ENCODE measurements at places on chromosomes 2 and 18.

DNA sequence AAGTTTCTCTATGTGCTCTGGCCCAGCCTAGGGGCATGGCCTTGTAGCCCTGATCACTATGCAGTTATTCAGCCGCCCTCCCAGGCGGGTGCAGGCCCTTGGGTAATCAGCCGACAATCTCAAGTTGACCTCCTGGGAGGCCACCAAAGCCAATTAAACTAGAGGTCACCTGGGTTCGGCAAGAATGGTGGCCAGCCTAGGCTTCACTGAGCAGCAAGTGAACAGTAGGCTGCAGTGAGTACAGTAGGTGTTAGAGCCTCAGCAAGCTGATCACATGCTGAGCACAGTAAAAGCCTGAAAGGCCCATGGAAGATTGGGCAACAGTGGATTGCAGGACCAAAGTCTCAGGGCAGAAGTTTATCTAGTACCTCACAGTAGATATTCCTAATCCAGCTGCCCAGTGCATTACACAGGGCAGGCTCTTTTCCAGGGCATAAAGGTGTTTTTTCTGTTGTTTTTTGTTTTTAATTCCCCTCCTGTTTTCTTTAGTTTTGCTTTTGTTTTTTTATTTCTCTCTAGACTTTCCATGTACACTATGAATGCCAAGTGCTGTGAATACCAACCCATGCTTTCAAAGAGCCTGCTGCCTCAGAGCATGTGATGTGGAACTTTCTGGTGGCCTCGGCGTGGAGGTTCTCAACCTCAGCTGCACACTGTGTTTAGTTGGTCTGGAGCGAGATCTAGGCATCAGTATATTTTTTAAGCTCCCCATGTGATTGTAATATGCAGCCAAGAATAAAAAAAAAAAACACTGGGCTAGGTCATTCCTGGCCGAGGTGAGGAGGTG is 55.9 kb upstream of the ATL2 start:
- DNase-seq, result peak; percentile 35

GRCh38 chr2:99425022-99425421 is 64.8 kb downstream of the REV1 start:
- no peak for DNase-seq

GRCh38 chr2:234331566-234331965 is 165.3 kb downstream of the ARL4C start:
- no peak for DNase-seq

DNA sequence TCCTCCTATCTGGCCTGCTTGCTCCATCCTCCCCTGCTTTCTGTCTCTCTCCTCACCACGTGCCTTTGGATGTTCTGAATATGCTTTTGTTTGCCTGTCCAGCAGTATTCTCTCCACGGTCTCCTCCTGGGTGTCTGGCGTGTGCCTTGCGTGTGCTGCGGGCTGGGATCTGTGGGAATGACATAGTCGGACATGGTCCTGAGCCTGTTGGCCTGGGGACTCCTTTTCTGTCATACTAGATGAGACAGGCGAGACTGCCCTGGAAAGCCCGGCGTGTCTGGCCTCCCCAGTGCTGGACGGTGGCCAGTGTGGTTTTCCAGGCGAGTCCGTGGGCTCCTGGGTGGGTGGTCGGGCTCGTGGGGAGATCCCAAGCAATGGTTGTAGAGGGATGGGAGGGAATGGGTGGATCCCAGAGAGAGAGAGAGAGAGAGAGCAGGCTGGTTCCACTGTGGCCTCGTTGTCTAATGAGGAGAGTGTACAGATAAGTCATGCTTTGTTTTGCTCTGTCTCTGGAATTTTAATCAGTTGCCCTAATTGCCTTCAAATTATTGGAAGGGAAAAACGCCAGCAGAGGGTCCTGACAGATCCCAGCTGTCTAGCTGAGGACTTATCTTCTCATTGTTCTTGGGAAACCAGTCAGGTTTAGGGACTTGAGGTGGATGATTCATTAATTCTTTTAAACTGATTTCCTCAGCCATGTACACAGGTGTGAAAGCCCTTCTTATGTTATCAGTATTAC is 58.3 kb downstream of the HPCAL1 start:
- no peak for DNase-seq

DNA sequence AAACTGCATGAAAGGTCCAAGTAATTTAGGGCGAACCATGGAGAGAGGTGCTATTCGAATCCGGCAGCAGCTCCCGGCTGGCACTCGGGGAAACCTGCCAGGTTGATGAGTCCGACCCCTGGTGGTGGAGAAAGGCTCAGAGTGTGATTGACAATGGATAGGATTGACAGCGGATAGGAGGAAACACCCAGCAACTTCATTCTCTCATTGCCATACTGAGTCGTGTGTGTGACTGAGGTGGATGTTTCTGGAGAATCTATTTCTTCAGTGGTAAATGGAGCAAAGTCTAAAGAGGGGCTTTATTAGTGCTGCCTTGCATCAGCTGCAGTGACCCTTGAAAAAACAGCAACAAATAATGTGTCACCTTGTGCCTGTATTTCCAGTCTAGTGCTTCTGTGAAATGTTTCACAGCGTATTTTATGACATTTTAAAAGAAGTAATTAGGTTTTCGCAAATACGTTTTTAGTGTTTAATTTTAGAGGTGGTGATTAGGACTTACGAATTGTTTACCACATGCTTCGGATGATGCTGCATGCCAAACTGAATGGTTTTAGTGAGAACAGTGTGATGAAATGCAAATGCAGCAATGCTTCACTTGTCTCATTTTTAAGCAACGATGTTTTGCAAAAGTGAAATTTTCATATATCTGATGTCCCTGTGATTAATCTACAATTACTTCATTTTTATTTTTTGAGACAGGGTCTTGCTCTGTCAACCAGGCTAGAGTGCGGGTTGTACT is 102.0 kb downstream of the DCDC2C start:
- no peak for DNase-seq

GRCh38 chr18:76391038-76391437 is 104.0 kb downstream of the ZNF516 start:
- no peak for DNase-seq

DNA sequence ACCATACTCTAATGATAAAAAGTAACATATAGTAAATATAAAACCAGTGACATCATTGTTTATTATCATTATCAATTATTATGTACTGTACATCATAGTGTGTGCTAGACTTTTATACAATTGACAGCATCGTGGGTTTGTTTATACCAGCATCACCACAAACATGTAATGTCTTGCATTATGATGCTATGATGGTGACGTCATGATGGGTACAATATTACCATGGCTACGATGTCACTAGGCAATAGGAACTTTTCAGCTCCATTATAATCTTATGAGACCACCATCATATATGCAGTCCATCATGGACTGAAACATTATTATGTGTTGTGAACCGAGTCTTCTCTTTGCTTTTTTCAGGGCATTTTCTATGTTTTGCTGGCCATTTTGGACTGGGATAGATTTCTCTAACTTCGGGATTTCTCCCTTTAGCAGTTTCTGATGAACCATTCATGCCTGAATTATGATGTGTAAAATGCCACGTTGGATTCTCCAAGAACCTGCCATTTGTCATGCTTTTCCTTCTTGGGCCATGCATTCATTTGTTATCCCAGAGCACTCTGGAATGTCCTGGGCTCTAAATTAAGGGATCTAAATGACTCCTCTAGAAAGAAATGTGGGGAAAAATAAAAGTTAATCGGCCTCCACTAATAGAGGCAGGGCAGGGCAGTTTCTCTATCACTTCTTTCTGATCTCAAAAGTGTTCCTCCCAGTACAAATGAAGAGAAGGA is 325.6 kb upstream of the TNP1 start:
- DNase-seq, result no peak

DNA sequence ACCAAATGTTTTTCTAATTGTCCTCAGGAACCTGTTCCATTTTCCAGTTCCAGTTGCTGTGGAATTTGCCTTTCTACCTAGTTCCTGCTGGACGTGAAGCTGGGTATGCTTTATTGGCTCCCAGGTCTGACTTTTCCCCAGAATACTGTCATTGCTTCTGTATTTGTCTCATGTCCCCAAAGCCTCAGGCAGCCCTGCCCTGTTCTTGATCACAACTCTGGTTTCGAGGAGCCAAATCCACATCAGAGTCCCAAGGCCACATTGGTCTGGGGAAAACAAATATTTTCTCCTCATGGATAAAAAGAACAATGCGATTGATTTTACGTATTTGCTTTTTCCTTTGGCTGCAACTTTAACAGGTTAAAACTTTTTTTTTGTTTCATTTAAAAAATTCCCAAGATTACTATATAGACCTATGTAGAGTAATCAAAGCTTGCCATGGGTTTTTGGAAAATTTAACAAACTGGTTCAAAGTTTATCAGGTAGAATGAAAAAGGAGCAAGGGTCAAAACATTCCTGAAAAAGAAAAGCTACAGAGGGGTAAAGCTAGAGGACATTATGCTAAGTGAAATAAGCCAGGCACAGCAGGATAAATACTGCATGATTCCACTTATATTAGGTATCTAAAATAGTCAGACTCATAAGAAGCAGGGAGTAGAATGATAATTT is 85.2 kb downstream of the MDH1 start:
- no peak for DNase-seq

GRCh38 chr18:50340078-50340477 is 34.8 kb upstream of the SKA1 start:
- DNase-seq, result no peak

DNA sequence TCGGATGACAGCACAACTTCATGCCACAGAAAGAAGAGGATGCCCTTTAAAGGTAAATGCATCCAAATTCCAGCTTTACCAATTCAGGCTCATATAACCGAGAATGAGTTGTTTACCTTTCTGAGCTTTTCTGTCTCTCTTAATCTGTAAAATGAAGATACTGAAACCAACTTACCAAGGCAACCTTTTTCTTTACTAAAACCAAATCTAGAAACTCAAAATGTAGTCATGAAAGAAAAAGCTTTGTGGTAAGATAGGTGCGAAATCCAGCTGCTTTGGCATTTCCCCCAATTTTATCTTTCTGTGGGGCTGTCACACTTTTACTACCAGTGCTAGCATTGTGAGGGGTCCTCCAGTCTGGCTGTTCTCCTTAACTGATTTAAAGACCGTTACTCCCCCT is 240.4 kb downstream of the IKZF2 start:
- no peak for DNase-seq

DNA sequence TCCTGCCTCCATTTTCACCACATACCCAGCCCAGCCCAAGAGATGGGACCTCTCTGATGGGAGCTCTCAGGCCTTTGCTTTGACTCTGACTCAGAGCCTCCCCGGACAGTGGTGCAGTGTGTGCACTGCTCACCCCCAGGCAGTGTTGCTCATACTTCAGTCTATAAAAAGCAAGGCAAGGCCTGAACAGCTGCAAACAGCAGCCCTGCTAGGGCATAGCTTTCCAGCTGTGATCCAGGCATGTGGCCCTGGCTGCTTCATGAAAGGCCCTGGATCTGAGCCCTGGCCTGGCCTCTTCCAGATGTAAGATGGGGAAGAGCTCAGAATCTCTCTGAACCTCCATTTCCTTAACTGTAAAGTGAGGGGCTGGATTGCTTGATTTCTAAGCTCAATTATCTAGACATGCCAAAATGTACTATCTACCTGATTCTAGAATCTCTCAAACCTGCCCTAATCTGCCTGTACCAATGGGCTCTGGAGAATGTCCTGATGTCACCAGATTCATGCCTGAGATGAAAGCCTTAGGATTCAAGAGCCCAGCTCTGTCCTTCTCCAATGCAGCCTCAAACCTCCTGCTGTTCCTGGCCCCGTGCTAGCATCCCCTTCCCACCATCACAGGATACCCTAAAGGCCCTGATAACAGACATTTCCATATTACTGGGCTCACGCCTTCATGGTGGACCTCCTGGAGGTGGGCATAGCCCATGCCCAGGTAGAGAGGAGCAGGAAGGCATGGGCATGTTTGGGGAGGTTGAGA is 206.9 kb downstream of the ARL4C start:
- DNase-seq, result peak; percentile 77

- no peak for DNase-seq
These were observed 117.1 kb upstream of the DTNA start for GRCh38 chr18:34592961-34593382.

GRCh38 chr18:36284671-36285295 is 12.7 kb upstream of the FHOD3 start:
- peak; percentile 53 for DNase-seq

DNA sequence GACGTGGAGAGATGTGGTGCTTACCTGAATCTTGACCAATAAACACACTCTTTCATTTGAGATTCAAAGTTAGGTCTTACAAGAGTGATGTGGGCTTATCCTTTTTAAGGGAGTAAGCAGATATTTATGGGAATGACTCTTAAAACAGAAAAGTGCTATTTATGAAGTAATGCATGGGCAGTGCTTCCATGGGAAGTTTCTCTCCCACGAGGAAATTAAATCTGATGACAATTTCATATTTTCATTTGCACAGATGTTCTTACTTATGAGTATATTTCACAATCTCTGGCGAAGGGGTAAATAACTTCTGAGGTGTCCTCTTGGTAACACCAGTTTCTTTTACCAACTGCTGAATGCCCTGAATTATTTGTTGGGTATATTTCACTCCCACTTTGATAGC is 21.0 kb downstream of the PNPT1 start:
- no peak for DNase-seq

DNA sequence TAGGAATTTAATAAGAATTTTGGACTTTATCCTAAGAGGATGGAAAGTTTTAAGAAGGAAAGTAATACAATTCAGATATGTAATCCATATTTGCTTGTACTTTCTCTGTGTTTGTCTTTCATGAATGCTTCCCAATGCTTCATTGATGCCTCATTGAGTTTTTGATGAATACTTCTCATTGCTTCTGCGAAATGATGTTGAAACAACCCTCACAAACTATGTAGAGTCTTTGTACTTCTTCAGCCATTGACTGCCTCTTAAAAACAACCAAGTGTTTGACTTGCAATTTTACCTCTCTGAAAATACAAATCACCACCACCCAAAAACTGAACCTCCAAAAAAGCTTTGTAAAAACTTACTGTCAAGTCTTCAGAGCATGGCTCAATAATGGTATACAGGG is 424.1 kb downstream of the ERBB4 start:
- DNase-seq, result no peak

GRCh38 chr2:162114271-162114670 is 37.8 kb downstream of the GCG start:
- DNase-seq, result peak; percentile 67

DNA sequence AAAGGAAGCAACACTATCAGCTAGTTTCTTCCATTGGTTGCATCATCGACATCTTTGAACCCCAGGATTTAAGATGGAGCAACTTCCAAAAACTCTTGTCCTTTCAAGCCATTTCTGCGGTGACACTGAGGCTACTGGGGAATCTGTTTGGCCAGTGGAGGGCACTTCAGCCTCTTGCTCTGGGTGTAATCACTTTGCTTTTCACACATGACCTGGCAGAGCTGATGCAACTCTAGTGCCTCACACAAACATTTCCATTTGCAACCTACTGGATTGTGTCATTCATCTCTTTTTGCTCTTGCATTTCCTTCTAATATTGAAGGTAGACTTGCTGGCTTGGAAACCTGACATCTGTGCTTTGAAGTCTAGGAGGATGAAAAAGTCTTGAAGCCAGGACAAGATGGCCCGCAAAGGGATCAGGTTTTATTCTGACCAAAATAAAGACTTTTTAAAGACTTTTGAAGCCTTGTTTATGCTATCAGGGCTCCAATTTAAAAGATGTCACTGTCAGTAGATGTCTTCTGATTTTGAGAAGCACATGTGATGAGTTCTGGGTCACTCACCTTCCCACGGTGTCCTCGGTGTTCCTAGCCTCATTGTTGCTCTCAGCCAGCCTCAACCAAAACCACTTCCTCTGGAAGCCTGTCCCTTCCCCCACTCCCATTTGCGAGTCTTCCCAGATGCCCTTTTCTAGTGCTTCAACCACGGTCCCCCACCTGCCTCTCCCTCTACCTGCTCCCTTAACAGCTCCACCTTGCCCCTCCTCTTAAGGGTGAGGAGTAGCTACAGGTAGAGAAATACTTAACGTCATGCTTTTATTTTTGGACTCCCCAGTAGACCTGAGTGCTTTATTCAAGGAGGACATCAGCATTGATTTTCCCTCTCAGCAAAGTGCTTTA is 69.7 kb upstream of the KCNE4 start:
- DNase-seq, result peak; percentile 78
